ENCODE measurements at places on chromosomes 3 and 15. TPM values are rescaled to one million over a fixed set of nuclear protein-coding genes. Genes with fewer than 3 reads are reported as not detected.

DNA sequence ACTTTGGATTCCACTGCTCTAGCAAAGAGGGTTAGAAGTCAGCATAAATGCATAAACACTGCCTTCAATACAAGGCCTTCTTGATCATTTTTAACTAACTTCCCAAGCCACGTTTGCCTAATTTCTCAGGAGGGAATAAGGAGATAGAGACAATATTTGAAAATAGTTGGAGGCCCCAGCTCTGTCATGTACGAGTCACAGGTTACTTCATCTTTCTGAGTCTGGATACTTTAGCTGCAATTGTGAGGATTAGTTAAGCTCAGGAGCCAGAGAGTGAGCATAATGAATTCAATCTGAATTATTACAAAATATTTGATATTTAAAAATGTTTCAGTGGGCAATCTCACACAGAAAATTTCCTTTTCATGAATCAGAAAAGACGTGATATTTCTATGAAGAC is 298.9 kb downstream of the SHOX2 start:
- DNase-seq: no peak

DNA sequence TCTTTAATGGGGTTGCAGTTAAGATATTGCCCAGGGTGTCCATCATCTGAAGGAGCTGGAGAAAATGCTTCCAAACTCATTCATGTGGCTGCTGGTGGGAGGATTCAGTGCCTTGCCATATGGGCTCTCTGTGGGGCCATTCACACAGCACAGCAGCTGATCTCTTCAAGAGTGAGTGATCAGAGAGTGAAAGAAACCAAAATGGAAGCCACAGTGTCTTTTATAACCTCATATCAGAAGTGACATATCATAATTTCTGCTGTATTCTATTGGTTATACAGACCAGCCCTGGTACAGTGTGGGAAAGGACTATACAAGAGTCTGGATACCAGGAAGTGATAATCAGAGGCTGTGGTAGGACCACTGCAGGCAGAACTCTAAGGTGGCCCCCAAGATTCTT is 33.6 kb downstream of the HHLA2 start:
- no peak for DNase-seq

DNA sequence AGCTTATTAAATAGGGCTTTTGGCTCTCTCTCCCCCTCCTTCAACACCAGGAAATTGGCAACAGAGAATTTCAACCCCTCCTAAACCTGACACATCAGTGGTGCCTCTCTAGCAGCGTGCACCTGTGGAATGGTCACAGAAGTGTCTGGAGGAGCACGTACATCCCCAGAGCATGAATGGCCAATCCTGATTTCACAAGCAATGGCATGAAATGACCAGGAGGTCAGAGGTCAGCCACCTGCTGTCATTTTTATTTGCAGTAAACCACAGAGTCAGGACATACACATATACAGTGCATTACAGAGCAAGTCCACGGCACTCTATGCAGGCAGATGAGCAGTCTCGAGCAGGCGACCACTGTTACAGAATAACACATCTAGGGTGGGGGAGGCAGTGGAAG is 25.1 kb upstream of the ETV5 start:
- DNase-seq: no peak

- no peak for DNase-seq
These were observed 30.1 kb upstream of the SLC22A13 start for GRCh38 chr3:38235466-38235865.

- no peak for DNase-seq
These were observed 85.2 kb upstream of the ANKRD34C start for GRCh38 chr15:79197285-79197684.

DNA sequence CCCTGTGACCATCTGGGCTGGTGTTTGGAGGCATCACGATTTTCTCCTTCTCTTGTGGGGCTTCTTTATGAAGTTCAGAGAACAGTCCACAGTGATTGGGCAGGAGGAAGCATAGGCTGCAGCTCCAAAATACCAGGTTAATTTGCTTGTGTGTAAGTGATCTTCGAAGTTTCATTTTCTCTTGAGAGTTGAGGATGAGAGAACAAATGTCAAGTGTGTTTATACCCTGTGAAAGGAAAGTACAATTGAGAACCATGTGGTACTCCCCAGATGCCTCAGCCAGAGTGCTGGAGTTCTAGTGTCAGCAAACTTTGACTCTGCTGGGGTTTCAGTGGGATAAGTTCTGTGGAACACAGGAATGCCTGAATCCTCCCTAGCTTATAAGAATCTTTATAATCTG is 357.1 kb upstream of the CFAP20DC start:
- DNase-seq: no peak

DNA sequence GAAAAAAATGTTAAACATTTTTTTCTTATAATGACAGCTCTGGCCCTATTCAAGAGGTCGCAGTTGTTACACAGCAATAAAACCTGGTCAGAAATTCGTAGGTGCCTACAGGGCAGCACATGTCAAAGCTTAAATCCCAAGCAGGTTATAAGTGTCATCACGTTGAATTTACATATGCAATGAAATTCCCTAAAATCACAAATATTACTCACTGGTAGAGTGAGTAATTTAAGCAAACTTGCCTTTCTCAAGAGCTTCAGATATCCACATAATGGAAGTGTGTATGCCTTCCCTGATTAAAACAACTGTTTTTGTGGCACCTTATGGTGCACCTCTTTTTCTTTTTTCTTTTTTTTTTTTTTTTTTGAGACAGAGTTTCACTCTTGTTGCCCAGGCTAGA is 90.7 kb upstream of the FNDC3B start:
- no peak for DNase-seq

GRCh38 chr15:59373215-59373614 is 544 bp upstream of the MYO1E start:
- DNase-seq: no peak

DNA sequence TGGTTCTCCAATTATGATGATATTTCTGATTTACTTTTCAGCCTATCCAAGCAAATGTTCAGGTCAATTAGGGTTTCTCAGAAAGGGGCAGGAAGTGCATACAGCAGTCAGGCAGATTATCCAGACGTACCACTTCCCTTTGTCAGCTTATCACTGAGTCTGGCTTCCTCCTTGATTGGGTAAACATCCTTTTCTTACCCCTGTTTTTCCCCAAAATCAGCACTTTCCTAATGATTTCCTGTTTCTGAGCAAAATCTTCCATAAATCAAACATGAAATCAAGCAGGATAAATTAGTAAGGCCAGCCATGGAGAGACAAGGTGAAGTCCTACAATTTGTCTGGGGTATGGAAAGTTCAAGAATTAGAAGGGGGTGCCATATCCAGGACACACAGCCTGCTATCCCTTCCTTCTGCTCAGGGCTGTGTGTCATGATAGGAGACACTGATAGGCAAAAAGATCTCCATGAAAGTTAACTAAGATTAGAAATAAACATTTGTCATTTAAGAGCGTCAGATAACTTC is 29.0 kb downstream of the ADIPOQ start:
- no peak for DNase-seq

GRCh38 chr15:81308260-81308659 is 15.7 kb downstream of the STARD5 start:
- no peak for DNase-seq

DNA sequence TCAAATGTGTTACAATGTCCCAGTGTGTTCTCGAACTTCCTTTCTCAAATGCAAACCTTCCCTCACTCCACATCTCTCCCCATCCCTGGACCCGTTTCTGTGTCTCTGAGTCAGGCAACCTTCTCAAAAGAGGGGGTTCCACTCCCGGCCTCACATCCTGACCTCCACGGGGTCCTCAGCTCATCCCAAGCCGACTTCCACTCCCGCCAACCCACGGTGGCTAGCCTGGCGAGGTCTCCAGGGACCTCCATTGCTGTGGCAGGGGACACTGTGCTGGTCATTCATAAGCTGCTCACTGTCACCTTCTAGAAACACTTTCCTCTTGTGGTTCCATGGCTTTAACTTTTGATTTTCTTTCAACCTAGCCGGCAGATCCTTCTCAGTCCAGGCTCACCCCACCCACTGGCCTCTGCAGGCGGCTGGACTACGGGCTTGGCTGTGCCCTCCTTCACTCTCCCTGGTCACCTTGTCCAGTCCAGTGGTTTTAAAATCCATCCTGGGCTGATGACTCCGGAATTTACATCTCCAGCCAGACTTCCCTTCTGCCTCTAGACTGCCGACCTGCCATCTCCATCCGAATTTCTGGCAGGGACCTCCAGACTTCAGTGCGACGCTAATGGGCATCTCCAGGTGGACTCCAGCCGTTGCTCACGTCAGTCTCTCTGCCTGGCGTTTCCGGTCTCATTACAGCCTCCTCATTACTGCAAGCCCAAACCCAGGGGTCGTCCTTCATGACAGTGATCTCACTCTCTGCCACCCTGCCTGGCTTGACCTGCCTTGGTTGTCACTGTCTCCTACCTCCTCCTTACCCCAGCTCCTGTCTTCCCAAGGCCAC is 20.0 kb downstream of the ABTB1 start:
- DNase-seq: no peak

DNA sequence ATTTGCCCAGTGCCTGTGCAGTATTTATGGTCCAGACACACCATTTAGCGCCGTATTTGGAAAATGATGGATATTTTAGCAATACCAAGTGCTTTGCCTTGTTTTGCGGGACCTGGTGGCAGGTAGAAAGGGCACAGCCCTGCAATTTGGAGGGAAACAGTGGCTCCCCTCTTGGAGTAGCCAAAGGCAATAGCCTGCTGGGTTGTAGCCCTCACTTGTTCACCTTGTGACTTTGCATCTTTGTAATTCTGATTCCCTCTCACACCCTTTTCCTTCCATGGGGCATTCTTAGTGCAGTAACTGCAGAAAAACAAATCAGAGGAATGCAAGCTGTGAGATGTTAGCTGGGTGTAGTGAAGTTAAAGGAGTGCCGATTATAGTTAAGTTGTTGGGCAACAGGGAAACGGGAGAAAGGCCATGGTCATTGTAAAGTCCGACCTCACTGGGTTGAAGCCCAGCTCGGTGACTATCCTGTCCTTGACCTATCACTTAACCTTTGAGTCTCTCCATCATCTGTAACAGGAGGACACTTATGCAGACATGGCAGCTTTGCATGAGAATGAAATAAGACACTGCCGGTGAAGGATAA is 131.0 kb upstream of the KLHL25 start:
- DNase-seq: no peak

DNA sequence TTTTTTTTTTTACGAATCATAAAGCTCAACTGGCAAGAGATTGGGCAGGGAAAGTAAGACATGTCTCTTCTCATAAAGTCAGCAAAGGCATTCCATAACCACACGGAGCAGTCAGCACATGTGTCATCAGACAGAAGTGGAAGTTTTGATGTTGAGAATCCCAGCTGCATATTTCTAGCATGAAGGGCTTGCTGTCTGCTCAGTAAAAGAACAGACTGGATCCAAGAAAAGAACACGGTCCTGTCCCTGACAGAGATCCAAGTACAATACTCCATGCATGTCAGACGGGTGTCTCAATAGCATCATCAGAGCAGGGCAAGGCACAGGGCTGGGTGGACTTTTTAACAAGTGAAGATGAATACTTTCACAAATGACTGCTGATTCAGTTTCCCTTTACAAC is 38.2 kb downstream of the ABI3BP start:
- no peak for DNase-seq

- DNase-seq: no peak
These were observed 322.5 kb upstream of the ICE2 start for GRCh38 chr15:60801395-60801794.

DNA sequence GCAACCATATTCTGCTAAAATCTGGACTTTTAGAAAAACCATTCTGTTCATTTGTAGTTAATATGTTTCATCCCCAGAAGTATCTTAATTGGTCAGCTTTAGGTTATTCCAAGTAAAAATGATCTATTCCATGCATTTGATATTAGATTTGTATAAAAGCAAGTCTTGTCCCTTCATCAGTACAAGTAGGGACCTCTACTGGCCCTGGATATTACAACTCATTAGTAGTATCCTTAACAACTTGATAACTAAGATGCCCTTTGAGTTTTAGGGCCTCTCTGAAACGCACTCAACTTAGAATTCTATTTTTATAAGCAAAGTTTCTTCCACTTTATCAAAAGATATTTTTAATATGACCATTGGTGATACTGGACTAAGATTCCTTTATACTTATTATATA is 25.3 kb upstream of the SELENOT start:
- DNase-seq: no peak

GRCh38 chr15:55334997-55335396 is 16.0 kb downstream of the PIGB start:
- no peak for DNase-seq

GRCh38 chr15:88776646-88777045 is 26.6 kb upstream of the ACAN start:
- no peak for DNase-seq

DNA sequence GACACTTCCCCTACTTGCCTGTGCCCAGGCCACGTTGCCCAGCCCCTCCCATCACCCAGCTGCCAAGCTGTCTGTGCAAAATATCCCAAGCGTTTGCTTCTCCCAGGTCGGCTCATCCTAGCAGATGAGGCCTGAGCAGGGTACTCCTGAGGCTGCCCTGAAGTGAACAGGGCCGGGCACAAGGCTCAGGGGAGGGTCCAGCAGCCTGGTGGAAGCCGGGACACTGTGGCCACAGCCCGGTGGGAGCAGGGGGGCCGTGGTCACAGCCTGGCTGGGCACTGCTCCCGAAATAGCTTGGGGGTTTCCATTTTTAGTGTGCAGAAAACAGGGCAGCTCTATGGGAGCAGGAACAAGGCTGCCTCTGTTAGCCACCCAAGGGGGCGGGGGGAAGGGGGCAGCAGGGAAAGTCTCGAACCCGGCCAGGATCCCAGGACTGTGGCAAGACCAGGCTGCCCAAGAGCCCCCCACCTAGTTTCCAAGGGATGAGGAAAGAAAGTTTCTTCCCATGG is 3.4 kb downstream of the PLXNB1 start:
- no peak for DNase-seq

GRCh38 chr3:149717391-149718056 is 34.8 kb downstream of the COMMD2 start:
- peak; percentile 34 for DNase-seq

DNA sequence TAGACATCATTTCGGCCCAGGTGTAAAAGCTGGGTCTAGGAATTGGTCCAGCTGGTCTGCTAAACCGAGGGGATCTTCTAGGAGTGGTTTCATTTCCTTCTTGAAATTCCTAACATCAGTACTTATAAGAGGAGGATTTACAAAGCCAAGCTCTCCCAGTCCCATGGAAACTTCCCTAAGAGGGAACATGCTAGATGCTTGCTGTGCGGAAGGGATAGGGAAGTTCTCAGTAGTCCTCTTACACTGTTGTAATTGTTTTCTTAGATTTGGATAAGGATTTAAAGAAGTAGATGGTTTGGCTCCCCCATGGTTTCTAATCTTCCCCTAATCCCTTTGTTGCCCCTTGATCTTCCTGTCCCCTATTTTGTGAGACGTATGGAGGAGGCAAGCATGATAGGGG is 89.7 kb upstream of the XCR1 start:
- DNase-seq: no peak

The PTX3 gene
- polyA plus RNA-seq: 5.6 TPM

The DLG1 gene
- polyA plus RNA-seq: 84.0 TPM

The LARP6 gene
- polyA plus RNA-seq: 12.8 TPM

The TMC3 gene
- 0.11 TPM for polyA plus RNA-seq

The FAM107A gene
- 4.0 TPM for polyA plus RNA-seq

The CYP1A2 gene
- polyA plus RNA-seq: 0.13 TPM

The PLA2G4D gene
- 0.08 TPM for polyA plus RNA-seq

The TBC1D5 gene
- 49.9 TPM for polyA plus RNA-seq

The FGD5 gene
- 21.5 TPM for polyA plus RNA-seq

Data from renal cortex interstitium (tissue), 15 donors.